NCI-H187 (cell line): ENCODE measurements at places on chromosomes 6 and 20.

DNA sequence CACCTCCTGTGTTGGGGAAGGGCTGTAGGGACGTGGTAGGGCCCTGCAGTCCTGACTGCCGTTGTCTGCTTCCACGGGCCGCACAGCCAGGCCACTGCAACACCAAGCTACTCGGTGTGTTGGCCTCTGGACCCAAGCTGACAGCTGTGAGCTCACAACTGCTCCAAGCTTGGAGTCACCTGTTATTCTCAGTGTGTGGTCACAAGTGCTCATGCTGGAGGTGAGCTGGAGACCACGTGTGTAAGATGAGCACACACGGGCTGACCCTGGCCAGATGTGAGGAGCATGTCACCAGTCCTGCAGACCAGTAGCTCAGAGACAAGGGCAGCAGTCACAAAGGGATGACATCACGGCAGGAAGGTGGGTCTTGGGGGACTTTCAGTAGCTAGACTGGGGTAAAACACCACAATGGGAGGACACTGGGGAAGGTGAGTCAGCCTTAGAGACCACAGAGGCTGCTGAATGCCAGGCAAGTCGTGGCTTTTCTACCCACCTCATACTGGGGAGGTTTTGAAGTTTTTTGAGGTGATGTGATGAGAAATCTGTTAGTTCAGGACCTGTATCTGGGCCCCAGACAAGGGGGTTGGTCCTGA is 87.3 kb downstream of the FAM120B start:
- DNase-seq, result no peak

GRCh38 chr6:163338671-163339405 is 75.7 kb upstream of the QKI start:
- DNase-seq, result no peak

DNA sequence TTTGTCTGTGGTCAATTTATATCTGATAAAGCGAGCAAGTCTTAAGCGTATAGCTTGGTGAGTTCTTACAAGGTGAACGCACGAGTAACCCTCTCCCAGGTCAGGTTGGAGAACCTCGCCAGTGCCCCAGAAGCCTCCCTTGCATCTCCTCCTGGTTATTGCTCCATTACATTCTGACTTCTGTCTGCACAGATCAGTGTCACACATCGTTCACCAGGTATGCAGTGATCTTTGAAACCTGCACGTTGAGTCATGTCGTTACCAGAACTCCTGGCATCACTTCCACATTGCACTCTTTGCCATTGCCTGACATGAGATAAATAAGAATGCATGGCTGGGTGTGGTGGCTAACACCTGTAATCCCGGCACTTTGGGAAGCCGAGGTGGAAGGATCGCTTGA is 44.2 kb downstream of the AKAP12 start:
- DNase-seq, result no peak

GRCh38 chr6:81748994-81749393 is 3.5 kb downstream of the TENT5A start:
- DNase-seq, result no peak

GRCh38 chr6:55992546-55992945 is 117.2 kb upstream of the BMP5 start:
- DNase-seq, result no peak

- no peak for DNase-seq
Measured at GRCh38 chr6:76707630-76708029, 635.2 kb upstream of the IMPG1 start.

DNA sequence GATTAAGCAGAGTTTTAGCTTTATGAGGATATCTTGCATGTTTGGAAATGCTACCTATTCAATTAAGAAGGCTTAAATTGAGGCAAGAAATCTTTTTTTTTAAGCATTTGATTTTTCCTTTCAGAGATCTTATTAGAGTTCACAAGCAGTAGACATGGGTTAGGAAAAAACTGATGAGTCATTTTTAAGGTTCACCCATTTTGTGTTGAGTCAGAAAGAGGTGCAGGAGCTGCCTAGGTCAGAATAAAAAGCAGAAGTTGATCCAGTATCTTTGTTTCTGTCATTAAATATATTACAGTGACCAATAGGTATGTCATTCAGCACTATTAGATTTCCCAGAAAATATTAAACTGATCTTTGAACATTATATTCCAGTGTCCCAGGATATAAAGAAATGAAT is 306.8 kb downstream of the LMBRD1 start:
- no peak for DNase-seq

DNA sequence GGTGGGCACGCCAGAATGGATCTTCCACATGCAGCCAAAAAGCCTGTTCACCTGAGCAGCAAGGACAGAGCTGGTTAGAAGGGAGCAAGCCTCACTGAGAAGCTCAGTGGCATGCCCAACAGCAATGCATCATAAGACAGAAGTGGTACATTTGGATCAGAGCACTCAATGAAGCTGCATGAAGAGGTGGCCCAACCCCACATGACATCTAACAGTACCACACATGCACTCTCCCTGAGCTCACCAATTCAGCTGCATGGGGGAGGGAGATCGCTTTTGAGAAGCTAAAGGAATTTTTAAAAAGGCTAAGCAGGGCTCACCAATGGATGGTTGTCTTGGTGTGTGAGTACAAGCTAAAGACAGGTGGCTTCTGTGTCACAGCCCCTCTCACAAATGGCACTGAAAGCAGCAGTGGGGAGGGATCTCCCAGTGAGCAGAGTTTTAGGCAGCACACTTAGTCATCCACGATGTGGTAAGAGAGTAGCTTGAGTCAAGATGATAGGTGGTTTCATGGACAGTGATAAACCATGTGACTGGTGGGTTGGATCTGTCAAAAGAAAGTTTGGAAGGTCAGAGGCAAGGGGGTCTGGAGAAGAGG is 166.6 kb upstream of the TAB2 start:
- no peak for DNase-seq

DNA sequence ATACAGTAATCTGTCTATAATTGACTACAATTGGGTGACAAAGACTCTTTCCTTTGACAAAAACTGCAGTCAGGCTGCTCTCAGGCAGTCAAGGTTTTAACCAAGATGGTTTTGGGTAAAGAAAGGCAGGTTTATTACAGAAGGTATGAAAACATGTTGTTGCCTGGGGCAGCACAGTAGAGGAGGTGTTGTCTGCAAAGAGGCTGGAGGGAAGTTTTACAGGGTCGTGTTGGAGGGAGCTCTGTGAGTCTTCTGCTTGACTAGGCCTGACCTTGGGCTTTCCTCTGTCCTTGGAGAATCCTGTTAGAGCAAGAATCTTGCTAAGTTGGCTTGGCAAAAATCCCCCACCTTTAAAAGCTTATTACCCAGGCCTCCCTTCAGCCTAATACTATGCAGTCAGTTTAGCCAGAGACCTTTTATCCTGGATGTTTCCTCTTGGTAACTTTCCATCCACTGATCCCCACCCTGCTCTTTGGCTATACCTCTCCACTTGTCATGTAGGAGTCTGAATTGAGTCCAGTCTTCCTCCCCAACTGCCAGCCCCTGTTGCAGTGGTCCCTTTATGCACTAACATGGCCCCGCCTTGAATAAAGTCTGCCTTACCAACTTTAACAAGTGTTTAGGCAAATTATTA is 143.0 kb upstream of the SLC22A16 start:
- no peak for DNase-seq

GRCh38 chr6:26017632-26017966 is 55.0 kb downstream of the TRIM38 start:
- no peak for DNase-seq

DNA sequence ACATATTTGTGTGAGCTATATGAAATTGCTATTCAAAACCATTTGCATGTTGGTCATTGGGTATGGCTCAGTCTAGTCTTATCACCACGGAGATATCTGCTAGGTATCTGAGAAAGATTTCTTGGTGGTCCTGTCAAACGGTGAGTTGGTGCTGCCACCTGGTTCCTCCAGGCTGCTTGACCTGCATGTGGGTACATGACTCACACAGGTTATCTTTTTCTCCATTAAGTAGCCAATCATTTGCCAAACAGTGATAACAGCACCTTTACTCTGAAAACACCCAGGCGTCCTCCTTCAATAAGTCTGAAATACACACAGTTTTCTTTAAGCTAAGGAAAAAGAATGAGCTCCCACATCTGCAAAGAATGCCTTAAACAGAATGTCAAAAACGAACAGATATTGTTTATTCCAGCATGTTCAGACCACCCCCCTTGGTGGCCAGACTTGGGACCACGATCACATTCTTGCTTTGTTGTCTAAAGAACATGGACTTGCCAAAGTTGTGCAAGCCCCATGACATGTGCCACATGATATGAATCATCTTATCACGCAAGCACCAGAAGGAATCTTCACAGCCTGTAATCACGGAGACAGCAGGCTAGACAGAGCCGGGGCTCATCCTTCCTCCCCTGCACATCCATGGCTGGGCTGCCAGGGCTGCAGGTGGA is 200.7 kb upstream of the THBS2 start:
- DNase-seq, result no peak

DNA sequence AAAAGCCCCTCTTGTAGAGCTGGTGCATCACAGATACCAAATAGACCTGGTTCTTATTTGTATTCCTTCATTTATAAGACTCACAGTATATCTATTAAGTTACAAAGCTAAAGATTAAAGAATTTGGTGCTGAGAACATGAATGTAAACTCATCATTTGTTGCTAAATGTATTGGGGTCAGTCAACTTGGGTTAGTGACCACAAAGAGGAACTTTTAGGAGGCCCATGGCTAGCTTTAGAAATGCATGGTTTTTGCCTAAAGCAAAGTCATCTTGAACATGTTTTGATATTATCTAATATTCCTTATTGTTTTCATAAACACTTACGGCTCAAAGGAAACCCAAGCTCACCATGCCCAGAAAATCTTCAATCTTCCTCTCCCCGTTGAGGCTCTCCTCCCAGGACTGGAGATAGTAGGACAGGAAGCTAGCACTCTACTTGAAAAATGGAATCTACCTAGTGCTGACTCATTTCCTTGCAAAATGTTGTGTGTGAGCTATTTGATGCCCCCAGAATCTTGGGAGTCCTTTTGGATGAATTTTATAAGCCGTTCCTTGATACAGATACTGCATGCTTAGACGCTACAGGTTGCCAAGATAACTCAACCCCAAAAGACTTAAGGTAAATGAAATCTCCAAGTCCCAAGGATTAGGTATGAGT is 121.4 kb downstream of the BMP2 start:
- DNase-seq, result no peak

GRCh38 chr6:53892707-53893106 is 97.9 kb downstream of the LRRC1 start:
- no peak for DNase-seq

DNA sequence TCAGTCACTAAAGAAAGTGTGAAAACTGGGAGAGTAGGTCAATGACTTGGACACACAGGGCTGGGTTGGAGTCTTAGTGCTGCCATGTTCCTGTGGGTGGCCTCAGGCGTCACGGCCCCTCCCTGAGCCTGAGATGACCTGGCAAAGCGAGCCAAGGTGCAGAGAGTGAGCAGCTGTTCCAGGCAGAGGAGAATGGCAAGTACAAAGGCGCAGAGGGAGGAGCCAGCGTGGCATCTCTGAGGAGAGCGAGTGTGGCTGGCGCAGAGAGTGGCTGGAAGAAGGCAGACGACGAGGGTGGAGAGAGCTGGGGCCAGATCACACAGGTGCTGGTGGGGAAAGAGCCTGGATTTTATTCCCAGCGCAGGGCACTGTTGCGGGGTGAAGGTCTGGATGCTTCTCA is 20.6 kb upstream of the CHMP4B start:
- no peak for DNase-seq

DNA sequence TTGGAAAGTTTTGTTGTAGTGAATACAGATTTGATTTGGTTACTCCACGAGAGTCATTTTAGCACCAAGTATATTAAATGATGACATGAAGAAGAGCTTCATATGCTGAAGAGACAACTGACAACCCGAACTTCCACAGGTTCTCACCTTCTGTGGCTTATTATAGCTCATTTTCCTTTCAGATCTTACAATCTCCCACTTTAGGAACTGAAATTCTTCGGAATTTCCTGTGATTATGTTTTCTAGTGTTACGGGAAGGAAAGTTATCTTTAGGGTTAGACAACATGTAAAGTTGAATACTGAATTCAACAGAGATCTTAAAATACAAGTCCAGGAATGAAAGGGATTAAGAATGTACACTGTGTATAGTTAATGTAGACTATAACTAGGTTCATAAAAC is 49.6 kb upstream of the TXNDC5 start:
- no peak for DNase-seq

GRCh38 chr6:169363590-169363989 is 109.9 kb upstream of the THBS2 start:
- DNase-seq, result no peak

GRCh38 chr6:163260911-163261310 is 153.6 kb upstream of the QKI start:
- DNase-seq, result no peak

GRCh38 chr6:137013738-137014602 is 30.8 kb downstream of the IL20RA start:
- no peak for DNase-seq
